ENCODE measurements at places on chromosomes 7 and 10. TPM values are rescaled to one million over a fixed set of nuclear protein-coding genes. Genes with fewer than 3 reads are reported as not detected.

The ACTR3C gene
- 2.3 TPM for total RNA-seq

The ABCB1 gene
- total RNA-seq, result 0.48 TPM

The CALML3 gene
- total RNA-seq, result not detected

The IGFBP1 gene
- 0.24 TPM for total RNA-seq

The HABP2 gene
- total RNA-seq, result 112 TPM

The ZNF511 gene
- 54.2 TPM for total RNA-seq

The WIPF3 gene
- total RNA-seq, result 9.5 TPM

The C10orf143 gene
- total RNA-seq, result 3.6 TPM

The SUFU gene
- 25.8 TPM for total RNA-seq

The ELAPOR2 gene
- 62.8 TPM for total RNA-seq

The PCDH15 gene
- 1.1 TPM for total RNA-seq

The LRRC18 gene
- not detected for total RNA-seq

The SAP25 gene
- 8.1 TPM for total RNA-seq

The SEPTIN7 gene
- total RNA-seq, result 175 TPM

The AKR1E2 gene
- total RNA-seq, result 10.0 TPM

The DLG5 gene
- 149 TPM for total RNA-seq

The TMEM139 gene
- total RNA-seq, result 5.1 TPM

The TRIM56 gene
- total RNA-seq, result 19.3 TPM

The CCZ1B gene
- total RNA-seq, result 83.6 TPM

The CALML5 gene
- total RNA-seq, result not detected

The NCF1 gene
- not detected for total RNA-seq

The GRM3 gene
- total RNA-seq, result 1.4 TPM

The CDHR3 gene
- 21.5 TPM for total RNA-seq

The CRYGN gene
- 3.2 TPM for total RNA-seq

The PPP1R3C gene
- total RNA-seq, result 30.0 TPM

Measured in progenitor cell of endocrine pancreas (in vitro differentiated cells).